HuH-7 (cell line): ENCODE measurements at places on chromosomes 13 and 19.

GRCh38 chr13:112255550-112256120, 120.5 kb upstream of the SPACA7 start:
- no peak for DNase-seq

DNA sequence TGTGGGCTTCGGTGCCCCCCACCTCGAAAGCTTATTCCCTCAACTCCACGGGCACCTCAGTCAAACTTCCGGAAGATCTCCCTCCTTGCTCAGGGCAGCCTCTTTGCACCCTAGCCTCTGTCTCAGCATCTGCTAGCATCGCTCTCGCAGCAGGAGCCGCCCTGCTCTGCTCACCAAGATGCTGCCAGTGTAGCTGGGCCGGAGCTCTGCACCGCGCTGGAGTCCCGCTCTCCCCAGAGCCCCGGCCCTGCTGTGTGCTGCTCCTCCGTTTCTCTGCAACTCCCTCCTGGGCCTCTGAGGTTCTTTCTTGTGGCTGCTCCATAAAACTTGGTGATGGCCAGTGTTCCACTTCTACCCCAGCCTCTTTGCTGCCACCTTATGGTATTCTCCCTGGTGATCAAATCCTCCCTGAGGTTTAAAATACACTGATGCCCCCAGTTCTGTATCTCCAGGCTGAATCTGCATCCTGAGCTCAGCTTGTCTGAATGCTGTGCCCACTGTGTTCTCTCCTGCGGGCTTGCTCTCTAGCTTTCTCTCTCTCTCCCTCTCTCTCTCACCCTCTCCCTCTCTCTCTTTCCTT, 198.0 kb downstream of the UQCRFS1 start:
- DNase-seq, result no peak

DNA sequence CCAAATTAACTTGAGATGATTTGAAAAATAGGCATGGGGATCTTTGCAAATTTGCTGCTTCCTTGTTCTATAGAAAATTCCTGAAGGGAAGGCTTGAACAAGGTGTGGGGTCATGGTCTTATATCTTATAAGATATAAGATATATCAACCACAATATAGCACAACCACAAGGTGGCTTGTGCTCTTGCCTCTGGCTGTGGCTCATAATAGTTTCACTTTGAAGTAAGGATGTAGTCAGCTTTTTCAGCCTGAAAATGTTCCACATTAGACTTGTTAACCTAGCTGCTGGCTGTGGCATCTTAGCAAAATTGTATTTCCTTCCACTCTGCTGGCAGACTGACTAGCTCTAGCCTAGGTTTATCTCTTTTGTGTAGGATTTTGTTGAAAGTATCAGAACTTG, 169.7 kb downstream of the KLF5 start:
- peak; percentile 18 for DNase-seq

GRCh38 chr13:98937911-98938381, 39.9 kb downstream of the DOCK9 start:
- no peak for DNase-seq

- DNase-seq, result peak; percentile 10
Observed at GRCh38 chr13:94028650-94029049, 450.8 kb downstream of the DCT start.

DNA sequence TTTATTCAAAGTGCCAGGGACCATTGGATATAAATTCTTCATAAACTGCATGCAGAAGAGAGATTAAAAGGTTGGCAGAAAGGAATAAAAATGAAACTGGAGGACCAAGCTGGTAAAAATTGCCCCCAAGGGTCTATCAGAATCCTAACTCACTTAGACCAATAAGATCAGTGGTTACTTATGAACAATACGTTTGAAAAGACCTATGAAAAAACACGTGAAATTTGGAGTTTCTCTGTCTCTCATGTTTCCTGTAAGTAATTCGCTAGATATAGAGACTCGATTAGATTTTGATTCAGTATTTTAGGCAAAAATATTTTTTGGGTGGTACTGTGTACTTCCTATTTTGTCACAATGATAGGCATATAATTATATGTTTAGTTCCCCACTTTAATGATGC, 22.9 kb downstream of the GARRE1 start:
- DNase-seq, result no peak

GRCh38 chr19:3692141-3693024, 7.9 kb downstream of the PIP5K1C start:
- peak; percentile 77 for DNase-seq

- DNase-seq, result no peak
Observed at GRCh38 chr13:76735641-76736040, 150.6 kb downstream of the KCTD12 start.

- DNase-seq, result no peak
Observed at GRCh38 chr13:81916461-81916860, 1575.5 kb upstream of the SPRY2 start.

DNA sequence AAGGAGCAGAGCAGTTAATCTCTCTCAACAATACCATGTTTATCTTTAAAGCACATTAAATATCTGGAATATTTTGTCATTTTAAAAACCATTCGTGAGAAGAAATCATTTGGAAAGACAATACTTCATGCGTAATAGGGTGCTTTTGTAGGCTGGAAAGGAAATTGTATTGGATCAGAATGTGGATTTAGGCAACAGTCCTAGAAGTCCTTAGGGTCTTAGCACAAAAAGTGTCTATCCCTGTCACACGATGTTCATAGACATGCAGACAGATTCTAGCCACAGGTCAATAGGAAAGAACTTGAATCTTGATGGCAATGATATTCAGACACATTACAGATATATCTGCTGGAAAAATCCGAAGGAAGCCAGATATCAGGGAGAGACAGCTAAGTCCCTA, 156.0 kb downstream of the KCTD12 start:
- no peak for DNase-seq

DNA sequence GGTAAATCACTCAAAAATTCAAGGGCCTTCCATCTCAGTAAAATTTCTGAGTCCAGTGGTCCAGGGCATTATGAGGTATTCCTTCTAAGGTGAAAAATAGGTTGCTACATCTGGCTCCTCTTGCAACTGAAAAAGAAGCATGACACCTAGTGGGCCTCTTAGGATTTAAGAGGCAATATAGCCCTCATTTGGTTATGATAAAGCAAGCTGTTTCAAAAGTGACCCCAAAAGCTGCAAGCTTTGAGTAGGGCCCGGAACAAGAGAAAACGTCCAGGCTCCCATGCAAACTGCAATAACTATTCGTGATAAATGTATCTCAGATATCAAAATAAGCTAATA, 1910.2 kb upstream of the PRR20A start:
- no peak for DNase-seq

DNA sequence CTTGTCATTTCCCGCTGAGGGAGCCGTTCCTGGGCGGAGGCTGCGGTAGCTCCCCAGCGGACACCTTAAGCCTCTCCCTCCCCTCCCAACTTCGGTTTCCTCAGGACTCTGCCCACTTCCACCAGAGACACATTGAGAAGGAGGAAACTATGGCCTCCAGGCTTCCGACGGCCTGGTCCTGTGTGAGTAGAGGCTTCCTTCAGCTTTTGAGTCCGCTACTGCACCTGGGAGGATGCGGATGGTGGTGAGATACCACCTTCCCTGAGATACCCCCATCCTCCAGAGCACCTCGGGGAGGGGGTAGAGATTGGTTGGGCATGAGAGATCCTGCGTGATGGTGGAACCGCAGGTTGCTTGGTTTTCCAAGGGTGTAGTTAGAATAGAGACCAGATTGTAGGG, 955 bp downstream of the ZNF274 start:
- DNase-seq, result peak; percentile 35

DNA sequence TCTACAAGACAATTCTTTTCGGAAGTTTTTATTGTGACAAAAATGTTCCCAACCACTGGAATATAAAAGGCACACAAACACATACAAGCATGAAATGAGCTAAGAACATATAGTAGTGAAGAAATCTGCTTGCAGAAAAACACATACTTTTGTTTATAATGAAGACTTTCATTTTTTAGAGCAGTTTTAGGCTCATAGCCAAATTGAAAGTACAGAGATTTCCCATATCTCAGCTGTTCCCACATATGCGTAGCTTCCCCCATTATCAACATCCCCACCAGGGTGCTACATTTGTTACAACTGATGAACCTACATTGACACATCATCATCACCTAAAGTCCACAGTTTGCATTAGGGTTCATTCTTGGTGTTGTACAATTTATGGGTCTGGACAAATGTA, 249.4 kb downstream of the KCTD12 start:
- DNase-seq, result no peak

DNA sequence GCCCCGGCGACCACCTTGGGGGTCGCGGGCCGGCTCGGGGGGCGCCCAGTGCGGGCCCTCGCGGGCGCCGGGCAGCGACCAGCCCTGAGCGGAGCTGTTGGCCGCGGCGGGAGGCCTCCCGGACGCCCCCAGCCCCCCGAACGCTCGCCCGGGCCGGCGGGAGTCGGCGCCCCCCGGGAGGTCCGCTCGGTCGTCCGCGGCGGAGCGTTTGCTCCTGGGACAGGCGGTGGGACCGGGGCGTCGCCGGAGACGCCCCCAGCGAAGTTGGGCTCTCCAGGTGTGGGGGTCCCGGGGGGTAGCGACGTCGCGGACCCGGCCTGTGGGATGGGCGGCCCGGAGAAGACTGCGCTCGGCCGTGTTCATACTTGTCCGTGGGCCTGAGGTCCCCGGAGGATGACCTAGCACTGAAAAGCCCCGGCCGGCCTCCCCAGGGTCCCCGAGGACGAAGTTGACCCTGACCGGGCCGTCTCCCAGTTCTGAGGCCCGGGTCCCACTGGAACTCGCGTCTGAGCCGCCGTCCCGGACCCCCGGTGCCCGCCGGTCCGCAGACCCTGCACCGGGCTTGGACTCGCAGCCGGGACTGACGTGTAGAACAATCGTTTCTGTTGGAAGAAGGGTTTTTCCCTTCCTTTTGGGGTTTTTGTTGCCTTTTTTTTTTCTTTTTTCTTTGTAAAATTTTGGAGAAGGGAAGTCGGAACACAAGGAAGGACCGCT, 729 bp downstream of the STK11 start:
- DNase-seq, result no peak

- DNase-seq, result no peak
Observed at GRCh38 chr13:91632086-91632485, 233.7 kb downstream of the GPC5 start.

DNA sequence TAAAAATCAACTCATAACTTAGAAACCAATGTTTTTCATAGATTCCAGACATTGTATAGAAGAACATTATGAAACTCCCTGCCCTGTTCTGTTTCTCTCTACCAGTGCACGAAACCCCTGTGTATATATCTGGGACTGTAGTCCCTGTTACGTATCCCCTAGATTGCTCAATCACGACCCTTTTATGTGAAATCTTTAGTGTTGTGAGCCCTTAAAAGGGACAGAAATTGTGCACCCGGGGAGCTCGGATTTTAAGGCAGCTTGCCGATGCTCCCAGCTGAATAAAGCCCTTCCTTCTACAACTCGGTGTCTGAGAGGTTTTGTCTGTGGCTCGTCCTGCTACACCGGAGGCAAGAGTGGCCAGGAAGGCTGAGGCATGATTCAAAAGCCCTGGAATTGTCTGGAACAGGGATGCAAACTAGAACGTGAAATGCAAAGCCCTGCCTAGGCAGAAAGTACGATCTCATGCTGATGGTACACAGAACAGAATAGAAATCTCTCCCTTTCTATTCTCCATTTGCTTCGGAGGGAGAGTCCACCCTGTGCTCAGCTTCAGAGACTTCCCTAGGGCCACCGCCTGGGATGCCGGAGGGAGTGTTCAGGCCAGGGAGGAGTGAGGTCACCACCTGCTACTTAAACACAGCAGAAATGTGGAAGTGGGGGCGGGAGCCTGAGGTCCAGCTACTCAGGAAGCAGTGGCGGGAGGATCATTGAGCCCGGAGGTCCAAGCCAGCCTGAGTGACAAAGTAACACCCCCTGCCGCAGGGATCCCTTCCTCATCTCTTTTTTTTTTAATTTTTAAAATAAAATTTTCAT, 758 bp upstream of the ZNF888 start:
- no peak for DNase-seq

DNA sequence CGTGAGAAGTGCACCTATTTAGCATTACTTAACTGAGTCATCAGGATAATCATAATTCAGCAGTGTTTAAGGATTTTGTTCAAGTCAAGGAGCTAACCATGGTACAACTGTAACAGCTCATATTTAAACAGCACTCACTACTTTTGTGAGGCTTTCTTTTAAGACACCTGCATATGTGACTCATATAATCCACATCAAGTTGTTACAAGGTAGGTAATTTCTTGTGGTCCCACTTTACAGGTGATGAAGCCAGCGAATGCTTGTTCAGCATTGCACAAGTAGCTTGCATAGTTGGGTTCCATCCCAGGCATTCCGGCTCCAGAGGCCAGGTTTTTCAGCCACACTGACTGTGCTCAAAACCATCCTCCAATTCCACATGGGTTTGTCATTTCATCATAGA, 569.2 kb downstream of the MYO16 start:
- DNase-seq, result no peak

DNA sequence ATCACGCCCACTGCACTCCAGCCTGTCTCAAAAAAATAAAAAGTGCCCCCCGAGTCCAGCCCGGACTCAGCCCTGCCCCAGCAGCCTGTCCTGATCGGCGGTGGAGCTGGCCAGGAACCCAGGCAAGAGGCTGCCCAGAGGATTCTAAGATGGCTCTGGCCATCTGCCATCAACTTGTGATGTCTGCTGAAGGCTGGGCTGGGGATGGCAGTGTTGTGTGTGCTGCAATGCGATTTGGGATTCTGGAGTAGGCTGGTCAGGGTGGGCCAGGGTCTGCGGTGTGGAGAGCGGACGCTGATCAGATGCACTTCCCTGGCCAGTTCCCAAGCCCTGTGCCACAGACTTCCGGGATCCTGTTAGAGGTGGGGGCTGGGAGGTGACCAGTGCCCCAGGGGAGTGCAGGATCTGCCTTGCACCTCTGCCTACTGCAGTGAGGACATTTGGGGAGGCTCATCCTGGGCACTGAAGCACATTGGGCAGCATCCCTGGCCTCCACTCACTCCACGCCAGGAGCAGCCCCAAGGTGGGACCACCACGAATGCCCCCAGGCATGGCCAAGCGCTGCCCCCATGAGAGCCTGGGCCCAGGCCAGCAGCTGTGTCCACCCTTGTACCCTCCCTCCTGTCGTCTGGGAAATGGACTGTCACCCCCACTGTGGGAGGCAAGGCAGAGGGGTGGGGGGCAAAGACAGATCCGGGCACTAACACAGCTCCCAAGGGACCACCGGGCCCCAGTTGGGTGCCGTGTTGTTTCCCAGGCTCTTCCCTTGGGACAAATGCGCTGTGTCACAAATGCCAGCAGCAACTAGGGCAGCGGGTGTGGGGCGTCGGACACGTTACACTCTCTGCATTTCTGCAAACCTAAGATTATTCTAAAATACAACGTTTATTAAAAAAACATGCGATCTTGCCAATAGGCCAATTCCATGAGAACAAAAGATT, 3.4 kb upstream of the TBXA2R start:
- no peak for DNase-seq
